Chondrocyte (in vitro differentiated cells): ENCODE measurements at places on chromosomes 12 and 14. TPM values are rescaled to one million over a fixed set of nuclear protein-coding genes. Genes with fewer than 3 reads are reported as not detected.
A peak's percentile ranks its signal among the peaks of the same experiment; 100 is the strongest.

DNA sequence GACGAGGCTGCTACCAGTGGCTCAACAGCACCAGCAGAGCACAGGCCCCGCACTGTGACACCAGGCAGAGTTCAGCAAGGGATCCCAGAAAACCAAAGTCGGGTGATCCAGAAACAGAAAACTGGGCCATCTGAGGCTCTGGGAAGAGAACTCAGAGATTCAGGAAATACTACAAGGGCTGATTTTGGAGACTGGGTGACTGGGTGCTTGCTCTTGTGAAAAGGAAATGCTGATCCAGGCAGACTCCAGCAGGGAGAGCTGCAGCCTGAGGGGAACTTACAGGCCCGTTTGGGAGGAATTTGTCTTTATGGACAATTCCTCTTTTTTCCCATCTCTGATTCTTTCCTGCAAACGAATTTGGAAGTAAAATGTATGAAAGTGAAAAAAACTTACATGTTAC, 28.2 kb downstream of the FOXN3 start:
- no peak overlapping the region for H3K4me3 ChIP-seq
- peaks cover 1% of the 10 kb centered on the region for H3K36me3 ChIP-seq
- peak overlapping the region; percentile 84 for H3K27ac ChIP-seq
- DNase-seq: no peak

EIF2S1 gene
- total RNA-seq: 88.3 to 91.5 TPM (median 90.5 TPM) in 3 replicates

- peaks cover 27% of the 10 kb centered on the region for H3K4me1 ChIP-seq
- DNase-seq: no peak
- no peaks in the 10 kb centered on the region for H3K27me3 ChIP-seq
- H3K27ac ChIP-seq: peak overlapping the region; percentile 100
- peaks cover 15% of the 10 kb centered on the region for H3K36me3 ChIP-seq
- H3K4me3 ChIP-seq: peak overlapping the region; percentile 100
Observed at GRCh38 chr12:95473231-95473883, 595 bp upstream of the METAP2 start.

GRCh38 chr14:72155379-72155993, 223.3 kb downstream of the RGS6 start:
- H3K4me3 ChIP-seq: no peak overlapping the region
- DNase-seq: no peak
- H3K27ac ChIP-seq: no peak overlapping the region
- no peaks in the 10 kb centered on the region for H3K4me1 ChIP-seq
- no peaks in the 10 kb centered on the region for H3K27me3 ChIP-seq

GRCh38 chr12:67811437-67812361, 163.2 kb downstream of the DYRK2 start:
- H3K4me3 ChIP-seq: no peak overlapping the region
- peaks cover 5% of the 10 kb centered on the region for H3K36me3 ChIP-seq
- H3K27me3 ChIP-seq: no peaks in the 10 kb centered on the region
- no peak overlapping the region for H3K27ac ChIP-seq

GRCh38 chr14:101512376-101512695, 49.0 kb upstream of the DIO3 start:
- DNase-seq: no peak
- H3K27me3 ChIP-seq: peaks cover 2% of the 10 kb centered on the region
- no peak overlapping the region for H3K27ac ChIP-seq
- H3K36me3 ChIP-seq: no peaks in the 10 kb centered on the region
- H3K4me3 ChIP-seq: no peak overlapping the region

GRCh38 chr14:36702474-36702873, 40.8 kb downstream of the PAX9 start:
- no peak overlapping the region for H3K27ac ChIP-seq
- H3K4me1 ChIP-seq: no peaks in the 10 kb centered on the region
- H3K36me3 ChIP-seq: no peaks in the 10 kb centered on the region

GRCh38 chr12:32139064-32139421, 32.4 kb downstream of the BICD1 start:
- H3K36me3 ChIP-seq: no peaks in the 10 kb centered on the region
- H3K27me3 ChIP-seq: no peaks in the 10 kb centered on the region
- H3K4me3 ChIP-seq: peak overlapping the region; percentile 58
- H3K27ac ChIP-seq: peak overlapping the region; percentile 22
- no peak for DNase-seq

GRCh38 chr14:80164991-80165721, 46.1 kb downstream of the DIO2 start:
- peak overlapping the region; percentile 9 for H3K27ac ChIP-seq
- H3K4me3 ChIP-seq: no peak overlapping the region
- H3K36me3 ChIP-seq: no peaks in the 10 kb centered on the region
- no peak for DNase-seq
- peaks cover 48% of the 10 kb centered on the region for H3K4me1 ChIP-seq
- H3K27me3 ChIP-seq: no peaks in the 10 kb centered on the region

GRCh38 chr12:67523538-67523937, 125.0 kb upstream of the DYRK2 start:
- DNase-seq: no peak
- H3K27me3 ChIP-seq: no peaks in the 10 kb centered on the region
- no peak overlapping the region for H3K4me3 ChIP-seq
- H3K36me3 ChIP-seq: no peaks in the 10 kb centered on the region
- H3K4me1 ChIP-seq: peaks cover 13% of the 10 kb centered on the region

DNA sequence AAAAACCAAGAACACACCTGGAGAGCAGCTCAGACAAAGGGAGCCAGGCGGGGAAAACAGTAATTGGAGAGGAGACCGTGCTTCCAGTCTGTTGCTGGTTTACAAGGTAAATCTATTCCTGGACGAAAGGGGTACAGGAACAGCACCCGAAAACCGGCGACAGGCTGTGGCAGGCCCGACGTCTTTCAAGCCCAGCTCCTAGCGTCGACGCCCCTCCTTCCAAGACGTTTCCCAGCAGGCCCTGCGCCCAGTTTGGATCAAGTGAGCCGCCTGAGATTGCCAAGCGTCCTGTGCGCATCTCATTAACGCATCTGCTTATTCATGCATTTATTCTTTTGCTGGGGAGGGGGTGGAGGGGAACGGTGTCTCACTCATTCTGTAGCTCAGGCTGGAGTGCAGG, 1.4 kb downstream of the C12orf56 start:
- no peak for DNase-seq
- no peak overlapping the region for H3K27ac ChIP-seq
- no peaks in the 10 kb centered on the region for H3K27me3 ChIP-seq
- peaks cover 4% of the 10 kb centered on the region for H3K4me1 ChIP-seq

KRT73 gene
- total RNA-seq: not detected in 3 replicates

GRCh38 chr14:74804219-74804825, 41.2 kb downstream of the YLPM1 start:
- no peak overlapping the region for H3K27ac ChIP-seq
- DNase-seq: no peak
- H3K4me3 ChIP-seq: no peak overlapping the region
- no peaks in the 10 kb centered on the region for H3K4me1 ChIP-seq
- H3K27me3 ChIP-seq: no peaks in the 10 kb centered on the region

KERA gene
- not detected in 3 replicates for total RNA-seq

GRCh38 chr12:50641566-50641965, 122.3 kb upstream of the ATF1 start:
- no peak for DNase-seq
- peak overlapping the region; percentile 87 for H3K27ac ChIP-seq
- no peaks in the 10 kb centered on the region for H3K36me3 ChIP-seq
- H3K4me3 ChIP-seq: no peak overlapping the region
- no peaks in the 10 kb centered on the region for H3K27me3 ChIP-seq

- no peak overlapping the region for H3K4me3 ChIP-seq
- no peak for DNase-seq
- H3K4me1 ChIP-seq: no peaks in the 10 kb centered on the region
- H3K27ac ChIP-seq: no peak overlapping the region
- peaks cover 18% of the 10 kb centered on the region for H3K36me3 ChIP-seq
Observed at GRCh38 chr12:125100551-125101434, 35.6 kb downstream of the AACS start.

KSR2 gene
- total RNA-seq: 0.05 TPM in 1 of 3 replicates, not detected in the others

- H3K4me1 ChIP-seq: no peaks in the 10 kb centered on the region
- DNase-seq: no peak
- peaks cover 2% of the 10 kb centered on the region for H3K27me3 ChIP-seq
- H3K4me3 ChIP-seq: no peak overlapping the region
- no peak overlapping the region for H3K27ac ChIP-seq
Observed at GRCh38 chr12:80170915-80171314, 71.6 kb downstream of the OTOGL start.

GRCh38 chr14:69543341-69544115, 31.1 kb downstream of the CCDC177 start:
- no peak for DNase-seq
- peaks cover 3% of the 10 kb centered on the region for H3K4me1 ChIP-seq
- H3K36me3 ChIP-seq: no peaks in the 10 kb centered on the region

DBX2 gene
- total RNA-seq: not detected in 3 replicates

GRCh38 chr14:32477396-32477795, 148.3 kb downstream of the AKAP6 start:
- no peaks in the 10 kb centered on the region for H3K27me3 ChIP-seq
- no peaks in the 10 kb centered on the region for H3K36me3 ChIP-seq
- H3K4me3 ChIP-seq: no peak overlapping the region
- H3K4me1 ChIP-seq: peaks cover 69% of the 10 kb centered on the region
- H3K27ac ChIP-seq: no peak overlapping the region
